ENCODE measurements at places on chromosomes 6 and 20. TPM values are rescaled to one million over a fixed set of nuclear protein-coding genes. Genes with fewer than 3 reads are reported as not detected.

GRCh38 chr6:142954844-142955243 is 9.9 kb upstream of the HIVEP2 start:
- DNase-seq: no peak

GRCh38 chr6:51568771-51569170 is 518.6 kb downstream of the PKHD1 start:
- DNase-seq: no peak

DNA sequence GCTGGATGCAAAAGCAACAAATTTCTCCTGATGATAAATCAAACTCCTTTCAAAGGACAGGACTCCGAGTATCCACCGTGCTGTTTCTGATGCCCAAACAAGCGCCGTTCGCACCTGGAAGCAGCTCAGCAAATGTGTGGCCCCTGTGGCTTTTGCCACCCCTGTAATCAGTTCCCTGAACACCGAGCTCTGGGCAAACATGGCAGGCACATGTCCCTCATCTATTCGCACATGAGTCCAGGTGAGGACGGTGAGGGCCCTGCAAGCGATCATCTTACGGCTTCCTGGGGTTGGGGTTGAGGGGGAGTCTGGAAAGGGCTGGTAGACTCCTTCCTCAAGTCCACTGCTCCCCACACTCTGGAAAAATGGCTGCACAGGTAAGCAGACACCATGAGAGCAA is 23.7 kb downstream of the RNASET2 start:
- DNase-seq: no peak

DNA sequence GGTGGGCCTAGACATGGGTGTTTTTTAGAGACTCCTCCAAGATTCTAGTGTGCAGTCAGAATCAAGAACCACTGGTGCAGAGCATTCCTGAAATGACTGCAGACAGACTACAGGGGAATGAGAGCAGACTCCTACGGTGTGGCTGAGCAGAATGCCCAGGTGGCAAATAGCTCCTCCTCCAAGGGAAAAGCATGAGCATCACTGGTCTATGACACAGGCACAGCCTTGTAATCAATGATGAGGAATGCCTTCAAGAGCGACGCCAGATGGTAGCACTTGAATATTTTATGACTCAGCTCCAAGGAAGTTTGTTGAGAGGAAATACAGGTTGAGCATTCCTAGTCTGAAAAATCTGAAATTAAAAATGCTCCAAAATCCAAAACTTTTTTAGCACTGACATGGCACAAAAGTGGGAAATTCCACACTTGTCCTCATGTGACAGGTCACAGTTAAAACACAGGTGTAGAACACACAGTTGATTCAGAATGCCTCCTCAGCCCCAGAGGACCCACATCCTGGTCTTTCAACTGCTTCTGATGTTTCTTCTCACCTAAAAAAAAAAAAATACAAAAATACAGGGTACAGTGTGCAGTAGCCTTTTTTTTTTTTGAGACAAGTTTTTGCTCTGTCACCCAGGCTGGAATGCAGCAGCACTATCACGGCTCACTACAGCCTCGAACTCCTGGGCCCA is 10.6 kb upstream of the FAM8A1 start:
- DNase-seq: no peak

DNA sequence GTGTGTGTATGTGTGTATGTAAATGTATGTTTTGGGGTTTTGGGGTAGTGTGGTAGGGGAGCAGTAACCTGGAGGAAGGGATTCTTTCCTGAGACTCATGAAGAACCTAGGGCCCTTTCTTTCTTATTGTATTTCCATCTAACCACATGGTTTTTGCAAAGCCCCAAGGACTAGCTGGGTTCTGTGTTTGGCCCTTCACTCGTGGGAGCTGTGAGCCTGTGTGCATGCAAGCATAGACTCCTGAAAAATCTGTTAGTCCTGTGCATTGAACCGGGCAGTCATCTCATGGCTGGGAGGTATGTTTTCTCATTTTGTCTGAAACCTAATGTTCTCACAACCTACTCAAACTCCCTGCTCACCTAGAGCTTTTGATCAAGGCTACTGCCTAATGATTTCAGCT is 219.1 kb downstream of the PHACTR1 start:
- DNase-seq: no peak

Gene SLCO4A1
- total RNA-seq: 4.3 TPM
